ENCODE measurements at places on chromosomes 5 and 9. TPM values are rescaled to one million over a fixed set of nuclear protein-coding genes. Genes with fewer than 3 reads are reported as not detected.

FOXD4L6 gene
- total RNA-seq = not detected

AJM1 gene
- 5.9 TPM for total RNA-seq

PRR7 gene
- total RNA-seq = 18.1 TPM

PDE6A gene
- not detected for total RNA-seq

MPDZ gene
- total RNA-seq = 46.2 TPM

ANXA2R gene
- total RNA-seq = 5.1 TPM

P4HA2 gene
- total RNA-seq = 22.6 TPM

GABRB2 gene
- total RNA-seq = 0.21 TPM

LCN15 gene
- total RNA-seq = not detected

DNA sequence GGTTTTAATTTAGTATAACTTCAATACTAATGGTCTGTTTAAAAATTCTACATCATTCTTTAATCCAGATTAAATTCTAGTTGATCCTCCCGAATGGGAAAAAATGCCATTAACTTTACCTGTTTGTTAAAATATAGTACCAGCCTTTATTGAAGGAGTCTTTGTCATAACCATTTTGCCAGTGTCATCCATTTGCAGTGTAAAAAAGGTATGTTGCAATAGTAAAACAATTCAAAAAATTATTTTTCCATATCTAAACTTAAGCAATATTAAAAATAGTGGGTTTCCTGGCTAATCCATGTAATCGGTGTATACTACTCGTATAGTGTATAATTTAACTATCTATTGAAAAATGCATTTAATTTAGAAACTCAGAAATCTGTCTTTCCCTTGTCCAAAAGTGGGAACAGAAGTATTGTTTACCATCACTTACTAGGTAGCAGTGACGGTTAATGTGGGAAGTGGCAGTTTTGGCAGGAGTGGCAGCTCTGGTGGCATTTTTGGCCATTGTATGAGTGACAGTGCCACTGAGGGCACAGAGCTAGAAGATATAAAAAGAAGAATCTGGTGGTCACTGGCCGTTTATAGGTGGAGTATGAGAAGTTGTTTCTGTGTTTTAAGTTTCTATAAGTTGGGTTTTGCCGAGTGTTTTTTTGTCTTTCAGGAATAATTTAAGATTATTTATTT is 1.9 kb downstream of the AP3S1 start:
- DNase-seq = no peak

DNA sequence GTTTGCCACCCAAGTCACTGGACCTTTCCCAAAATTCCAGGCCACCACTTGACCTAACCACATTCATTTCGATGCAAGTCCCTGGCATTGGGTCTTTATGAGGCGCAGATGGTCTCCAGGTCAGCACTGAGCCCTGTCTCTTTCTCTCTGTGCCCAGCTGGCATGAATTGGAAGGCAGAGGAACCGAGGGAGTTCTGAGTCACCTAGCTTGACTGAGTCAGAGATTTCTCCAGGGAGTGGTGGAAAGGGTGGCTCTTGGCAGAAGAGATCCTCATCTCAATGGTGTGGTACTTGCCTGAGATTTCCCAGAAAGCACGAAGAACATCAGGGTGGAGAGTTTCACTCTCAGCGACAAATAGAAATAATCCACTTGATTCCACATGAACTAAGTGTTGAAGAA is 43.8 kb downstream of the WDR36 start:
- no peak for DNase-seq

- no peak for DNase-seq
Measured at GRCh38 chr5:79077680-79078365, 8.3 kb downstream of the BHMT2 start.

- no peak for DNase-seq
Measured at GRCh38 chr9:72753266-72753893, 199.5 kb downstream of the ALDH1A1 start.

- no peak for DNase-seq
Measured at GRCh38 chr5:177446200-177447065, at the start of gene PRR7. TSS of gene PRR7 (plus strand) at chr5:177446814. CDS start at chr5:177455068, 8,254 bp downstream.

DNA sequence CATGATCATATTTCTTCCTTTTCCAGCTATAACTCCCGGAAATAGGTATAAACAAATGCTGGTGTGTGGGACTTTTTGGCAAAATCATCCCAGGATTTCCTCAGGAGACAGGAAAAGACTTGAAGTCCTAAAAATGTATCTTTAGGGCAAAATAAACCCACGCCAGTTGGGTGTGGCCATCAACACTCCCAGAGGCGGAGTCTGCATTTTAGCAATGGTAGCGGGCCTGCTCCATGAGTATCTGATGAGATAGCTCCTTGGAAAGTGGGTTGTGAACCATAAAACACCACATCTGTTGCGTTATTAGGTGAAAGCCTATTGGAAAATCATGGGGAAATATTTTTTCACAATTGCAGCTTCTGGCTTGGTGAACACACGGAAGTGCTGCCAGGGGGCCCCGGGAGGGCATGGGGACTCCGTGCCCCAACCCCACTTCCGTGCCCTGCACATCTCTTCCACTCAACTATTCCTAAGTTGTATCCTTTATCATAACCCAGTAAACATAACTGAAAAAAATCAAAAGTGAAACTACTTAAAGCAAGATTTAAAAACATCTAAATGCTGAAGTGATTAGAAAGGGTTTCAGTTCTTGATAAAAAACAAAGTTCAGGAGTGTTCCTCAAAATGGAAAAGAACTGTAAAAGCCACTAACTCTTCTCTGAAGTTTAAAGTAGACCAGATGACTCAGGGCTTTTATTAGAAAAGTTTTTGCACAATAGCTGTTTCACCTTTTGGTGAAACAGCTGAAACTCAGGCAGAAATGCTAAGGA is 111.2 kb downstream of the LRRC70 start:
- no peak for DNase-seq

- DNase-seq = no peak
Measured at GRCh38 chr5:116613445-116613844, 38.8 kb upstream of the SEMA6A start.

- DNase-seq = no peak
Measured at GRCh38 chr5:32233696-32234447, 59.8 kb upstream of the GOLPH3 start.

- no peak for DNase-seq
Measured at GRCh38 chr5:146426853-146427618, 20.1 kb upstream of the TCERG1 start.

GRCh38 chr5:72126796-72127195 is 19.5 kb downstream of the MAP1B start:
- DNase-seq = no peak

DNA sequence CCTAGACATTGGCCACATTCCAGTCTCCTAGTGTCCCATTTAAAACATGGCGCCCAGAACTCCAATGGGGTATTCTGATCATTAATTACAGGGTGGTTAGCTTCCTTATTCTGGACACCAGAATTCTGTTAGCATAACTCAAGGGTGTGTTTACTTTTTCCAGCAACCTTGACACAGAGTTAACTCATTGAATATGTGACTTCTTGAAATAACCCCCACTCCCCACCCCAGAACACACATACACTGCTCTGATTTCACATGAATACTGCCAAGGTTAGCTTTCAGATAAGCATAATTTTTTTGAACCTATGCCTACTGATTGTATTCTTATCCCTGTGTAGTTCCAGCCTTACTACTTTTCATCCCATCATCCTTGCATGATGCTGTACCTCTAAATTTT is 151.1 kb downstream of the SMARCA2 start:
- DNase-seq = no peak

GRCh38 chr5:42360616-42361314 is 62.5 kb upstream of the GHR start:
- no peak for DNase-seq

- no peak for DNase-seq
Measured at GRCh38 chr5:19927919-19928318, 60.1 kb downstream of the CDH18 start.

- no peak for DNase-seq
Measured at GRCh38 chr5:100683881-100684280, 148.7 kb downstream of the FAM174A start.

DNA sequence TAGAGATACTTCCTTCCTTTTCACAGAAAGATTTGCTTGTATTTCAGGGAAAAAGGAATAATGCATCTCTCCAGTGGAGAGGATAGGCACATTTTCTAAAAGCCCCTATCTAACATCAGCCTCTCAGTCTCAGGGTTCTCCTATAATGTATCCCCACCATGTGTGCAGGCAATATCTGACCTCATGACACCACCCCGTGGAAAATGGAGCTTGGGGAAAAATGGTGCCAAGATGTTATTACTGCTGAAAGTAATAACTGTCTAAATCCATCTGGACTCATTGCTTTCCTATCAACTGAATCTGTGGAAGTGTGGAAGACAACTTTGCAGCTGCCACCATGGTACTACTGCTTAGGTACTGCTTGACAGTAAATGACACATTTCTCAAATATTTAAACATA is 574.3 kb downstream of the LRRC70 start:
- DNase-seq = no peak
